Suprapubic skin (tissue), 4 donors: ENCODE measurements at places on chromosomes 3 and 15. TPM values are rescaled to one million over a fixed set of nuclear protein-coding genes. Genes with fewer than 3 reads are reported as not detected.

Gene ATP13A5
- 4.8 TPM for total RNA-seq

Gene WNT7A
- 1.3 TPM for total RNA-seq

Gene NR2E3
- total RNA-seq = 0.48 TPM

Gene MCF2L2
- 0.36 TPM for total RNA-seq

Gene GRAMD2A
- 13.1 TPM for total RNA-seq
